ENCODE measurements at places on chromosomes 3 and 15. TPM values are rescaled to one million over a fixed set of nuclear protein-coding genes. Genes with fewer than 3 reads are reported as not detected.

MASP1 gene
- total RNA-seq = 1.8 TPM

SCG5 gene
- total RNA-seq = 24.4 TPM

SLC41A3 gene
- total RNA-seq = 53.4 TPM

BMF gene
- 30.4 TPM for total RNA-seq

CCDC54 gene
- total RNA-seq = not detected

HESX1 gene
- total RNA-seq = not detected

UACA gene
- 56.5 TPM for total RNA-seq

MYZAP gene
- total RNA-seq = 0.72 TPM

TM4SF18 gene
- total RNA-seq = 2.2 TPM

CXCR6 gene
- not detected for total RNA-seq
